ENCODE measurements at places on chromosomes 6 and 20.

GRCh38 chr6:106922626-106923025, 51.9 kb downstream of the CD24 start:
- no peak for DNase-seq

DNA sequence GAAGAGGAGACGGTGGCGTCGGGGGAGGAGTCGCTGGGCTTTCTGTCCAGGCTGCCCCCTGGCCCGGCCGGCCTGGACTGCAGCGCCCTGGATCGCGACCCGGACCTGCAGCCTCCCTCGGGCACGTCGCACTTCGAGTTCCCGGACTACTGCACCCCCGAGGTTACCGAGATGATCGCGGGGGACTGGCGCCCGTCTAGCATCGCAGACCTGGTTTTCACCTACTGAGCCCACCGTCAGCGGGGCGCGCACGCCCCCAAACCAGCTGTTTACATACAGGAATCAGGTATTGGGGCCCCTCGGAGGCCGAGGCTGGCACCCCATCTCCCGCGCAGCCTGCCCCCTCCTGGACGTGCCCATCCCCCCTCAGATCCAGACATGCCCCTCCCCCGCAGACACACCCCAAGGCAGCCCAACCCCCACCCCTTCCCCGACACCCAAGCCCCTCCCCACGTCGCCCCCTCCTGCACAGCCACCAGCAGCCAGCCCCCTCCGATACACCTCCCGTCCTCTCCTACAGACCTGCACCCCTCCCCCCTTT, 1.4 kb downstream of the SOX12 start:
- DNase-seq = no peak

DNA sequence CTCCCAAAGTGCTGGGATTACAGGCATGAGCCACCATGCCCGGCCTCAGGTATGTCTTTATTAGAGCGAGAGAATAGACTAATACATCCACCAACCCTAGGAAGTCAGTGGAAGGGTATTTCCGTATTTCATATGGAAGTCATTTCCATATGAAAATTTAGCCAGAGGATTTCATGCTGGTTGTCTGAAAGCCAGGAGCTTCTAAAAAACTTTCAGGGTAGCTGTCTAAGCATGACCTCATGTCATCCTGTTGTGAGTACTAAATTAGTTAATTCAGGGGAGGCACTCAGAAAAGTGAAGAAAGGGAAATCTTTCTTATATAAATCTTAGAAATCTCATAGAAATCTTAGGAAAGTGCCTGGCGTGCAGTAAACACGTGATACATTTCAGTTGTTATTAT, 16.5 kb downstream of the SLC52A3 start:
- DNase-seq = no peak

DNA sequence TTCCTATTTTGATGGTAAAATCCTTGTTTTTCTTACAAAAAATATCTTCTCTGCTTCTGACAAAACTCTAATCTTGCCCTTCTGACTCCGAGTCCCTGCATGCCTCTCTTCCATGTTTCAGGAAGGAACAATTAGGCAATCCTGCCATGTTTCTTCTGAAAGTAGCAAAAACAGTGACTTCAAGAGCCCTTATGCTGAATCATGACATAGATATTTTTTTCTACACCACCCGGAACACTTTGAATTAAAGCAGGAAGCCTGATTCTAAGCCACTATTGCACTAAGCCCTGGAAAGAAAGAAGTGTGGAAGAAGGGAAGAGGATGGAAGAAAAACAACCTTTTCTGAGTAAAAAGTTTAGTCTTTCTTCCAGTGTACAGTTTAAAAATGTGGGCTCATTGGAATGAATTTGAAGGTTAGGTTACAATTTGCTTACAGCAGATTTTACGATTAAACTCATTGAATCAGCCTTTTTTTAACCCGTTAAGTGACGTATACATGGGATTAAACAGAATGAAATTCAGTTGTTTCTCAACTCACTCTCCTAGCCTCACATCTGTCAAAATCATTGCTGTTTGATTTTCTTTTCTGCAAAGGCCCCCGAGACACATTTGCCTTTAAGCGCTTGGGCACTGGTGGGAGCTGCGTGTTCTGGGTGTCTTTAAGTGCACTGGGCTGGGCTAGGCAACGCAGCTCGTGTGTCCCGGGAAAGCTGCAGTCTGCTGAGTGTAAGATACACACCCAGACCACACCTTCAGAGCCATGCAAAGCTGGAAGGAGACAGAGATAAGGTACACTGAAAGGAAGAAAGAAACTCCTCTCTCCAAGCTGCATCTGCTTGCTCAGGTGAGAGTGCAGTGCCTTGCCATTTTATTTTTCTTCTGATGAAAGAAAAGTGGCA, 159.4 kb upstream of the CITED2 start:
- DNase-seq = no peak

DNA sequence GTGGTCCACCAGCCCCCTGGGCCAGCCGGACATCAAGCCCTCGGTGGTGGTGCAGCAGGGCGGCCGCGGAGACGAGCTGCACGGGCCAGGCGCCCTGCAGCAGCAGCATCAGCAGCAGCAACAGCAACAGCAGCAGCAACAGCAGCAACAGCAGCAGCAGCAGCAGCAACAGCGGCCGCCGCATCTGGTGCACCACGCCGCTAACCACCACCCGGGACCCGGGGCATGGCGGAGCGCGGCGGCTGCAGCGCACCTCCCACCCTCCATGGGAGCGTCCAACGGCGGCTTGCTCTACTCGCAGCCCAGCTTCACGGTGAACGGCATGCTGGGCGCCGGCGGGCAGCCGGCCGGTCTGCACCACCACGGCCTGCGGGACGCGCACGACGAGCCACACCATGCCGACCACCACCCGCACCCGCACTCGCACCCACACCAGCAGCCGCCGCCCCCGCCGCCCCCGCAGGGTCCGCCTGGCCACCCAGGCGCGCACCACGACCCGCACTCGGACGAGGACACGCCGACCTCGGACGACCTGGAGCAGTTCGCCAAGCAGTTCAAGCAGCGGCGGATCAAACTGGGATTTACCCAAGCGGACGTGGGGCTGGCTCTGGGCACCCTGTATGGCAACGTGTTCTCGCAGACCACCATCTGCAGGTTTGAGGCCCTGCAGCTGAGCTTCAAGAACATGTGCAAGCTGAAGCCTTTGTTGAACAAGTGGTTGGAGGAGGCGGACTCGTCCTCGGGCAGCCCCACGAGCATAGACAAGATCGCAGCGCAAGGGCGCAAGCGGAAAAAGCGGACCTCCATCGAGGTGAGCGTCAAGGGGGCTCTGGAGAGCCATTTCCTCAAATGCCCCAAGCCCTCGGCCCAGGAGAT, 1.0 kb downstream of the POU3F2 start:
- DNase-seq = no peak

DNA sequence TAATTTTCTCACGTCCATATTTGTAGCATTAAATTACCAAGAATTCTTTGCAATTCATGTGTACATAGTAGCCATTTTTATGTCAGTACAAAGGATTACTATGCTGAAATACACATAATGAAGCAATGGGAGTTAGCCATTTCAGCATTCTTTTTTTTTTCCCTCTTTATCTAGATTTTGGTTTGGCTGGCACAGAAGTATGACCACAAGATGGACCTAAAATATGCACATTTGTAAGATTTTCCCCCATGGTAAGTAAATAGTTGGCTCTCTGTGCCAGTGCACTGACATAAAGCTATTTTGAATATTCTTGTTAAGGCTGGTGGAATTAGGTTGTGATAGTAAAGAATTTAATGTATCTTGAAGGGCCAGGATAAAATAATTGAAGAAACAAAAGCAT, 486.1 kb upstream of the BTBD3 start:
- DNase-seq = no peak

- no peak for DNase-seq
Measured at GRCh38 chr20:43938017-43938655, 23.5 kb downstream of the TOX2 start.

- DNase-seq = no peak
Measured at GRCh38 chr6:149449831-149450678, 34.8 kb downstream of the ZC3H12D start.

- no peak for DNase-seq
Measured at GRCh38 chr6:144797881-144798589, 512.9 kb downstream of the UTRN start.

GRCh38 chr20:1033751-1034414, 31.8 kb upstream of the RSPO4 start:
- no peak for DNase-seq

GRCh38 chr6:99276747-99277146, 72.7 kb downstream of the FAXC start:
- no peak for DNase-seq

- no peak for DNase-seq
Measured at GRCh38 chr6:141744971-141745370, 387.8 kb upstream of the GJE1 start.

DNA sequence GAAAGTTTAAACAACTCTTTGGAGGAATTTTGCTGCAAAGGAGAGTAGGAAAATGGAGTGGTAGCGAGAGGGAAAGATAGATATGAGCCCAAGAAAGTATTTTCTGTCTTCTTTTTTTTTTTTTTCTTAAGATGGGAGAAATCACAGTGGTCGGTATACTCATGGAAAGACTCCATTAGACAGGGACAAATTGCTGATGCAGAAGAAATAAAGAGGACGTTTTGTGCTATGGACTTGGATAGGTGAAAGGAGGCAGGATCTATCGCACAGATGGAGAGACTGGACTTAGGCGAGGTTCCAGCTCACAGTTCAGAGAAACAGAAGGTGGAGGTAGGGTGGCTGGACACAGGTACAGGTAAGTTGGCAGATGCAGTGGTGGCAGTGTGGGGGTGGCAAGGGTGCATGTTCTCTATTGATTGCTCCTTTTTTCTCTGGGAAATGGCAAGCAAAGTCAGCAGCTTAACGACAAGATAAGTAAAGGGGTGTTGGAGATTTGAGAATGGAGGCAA, 44.2 kb upstream of the ARMC2 start:
- no peak for DNase-seq

GRCh38 chr6:15502446-15503345, 160.1 kb downstream of the DTNBP1 start:
- no peak for DNase-seq

DNA sequence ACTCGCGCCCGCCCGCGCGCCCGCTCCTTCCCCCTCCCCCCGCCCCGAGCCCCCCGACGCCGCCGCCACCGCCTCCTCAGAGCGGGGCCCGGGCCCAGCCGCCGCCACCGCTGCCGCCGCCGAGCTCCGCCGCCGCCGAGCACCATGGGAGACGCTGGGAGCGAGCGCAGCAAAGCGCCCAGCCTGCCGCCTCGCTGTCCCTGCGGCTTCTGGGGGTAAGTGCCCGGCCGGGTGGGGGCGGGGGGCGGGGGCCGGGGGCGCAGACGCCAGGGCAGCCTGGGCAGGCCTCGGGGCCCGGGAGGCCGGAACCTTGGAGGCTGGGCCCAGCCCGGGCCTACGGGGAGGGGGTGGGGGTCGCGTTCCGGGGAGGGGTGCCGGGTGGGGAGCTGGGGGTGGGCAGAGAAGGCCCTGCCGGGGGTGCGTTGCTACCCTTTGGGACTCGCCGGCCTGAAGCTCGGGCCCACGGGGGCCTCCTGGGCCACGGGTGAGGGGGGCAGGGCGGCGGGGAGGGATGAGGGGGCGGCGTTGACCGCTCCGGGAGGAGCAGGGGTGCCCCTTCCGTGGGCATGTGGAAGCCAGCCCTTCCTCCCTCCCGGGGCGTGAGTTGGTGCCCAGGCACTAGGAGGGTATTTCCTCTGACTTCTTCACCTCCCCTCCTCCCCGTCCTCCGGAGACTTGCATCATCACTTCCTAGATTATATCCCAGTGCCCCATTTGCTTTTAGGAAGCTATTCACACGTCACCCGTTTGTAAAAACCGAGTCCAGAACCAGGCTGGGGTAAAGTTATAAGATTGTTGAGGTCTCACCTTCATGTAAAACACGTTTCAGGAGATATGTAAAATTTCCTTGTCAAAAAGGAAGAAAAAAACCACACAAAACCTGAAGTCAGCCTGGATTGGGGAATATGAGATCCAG, 533 bp downstream of the ZFAND3 start:
- DNase-seq = peak; percentile 39

GRCh38 chr20:40497899-40498691, 190.9 kb downstream of the MAFB start:
- DNase-seq = no peak

DNA sequence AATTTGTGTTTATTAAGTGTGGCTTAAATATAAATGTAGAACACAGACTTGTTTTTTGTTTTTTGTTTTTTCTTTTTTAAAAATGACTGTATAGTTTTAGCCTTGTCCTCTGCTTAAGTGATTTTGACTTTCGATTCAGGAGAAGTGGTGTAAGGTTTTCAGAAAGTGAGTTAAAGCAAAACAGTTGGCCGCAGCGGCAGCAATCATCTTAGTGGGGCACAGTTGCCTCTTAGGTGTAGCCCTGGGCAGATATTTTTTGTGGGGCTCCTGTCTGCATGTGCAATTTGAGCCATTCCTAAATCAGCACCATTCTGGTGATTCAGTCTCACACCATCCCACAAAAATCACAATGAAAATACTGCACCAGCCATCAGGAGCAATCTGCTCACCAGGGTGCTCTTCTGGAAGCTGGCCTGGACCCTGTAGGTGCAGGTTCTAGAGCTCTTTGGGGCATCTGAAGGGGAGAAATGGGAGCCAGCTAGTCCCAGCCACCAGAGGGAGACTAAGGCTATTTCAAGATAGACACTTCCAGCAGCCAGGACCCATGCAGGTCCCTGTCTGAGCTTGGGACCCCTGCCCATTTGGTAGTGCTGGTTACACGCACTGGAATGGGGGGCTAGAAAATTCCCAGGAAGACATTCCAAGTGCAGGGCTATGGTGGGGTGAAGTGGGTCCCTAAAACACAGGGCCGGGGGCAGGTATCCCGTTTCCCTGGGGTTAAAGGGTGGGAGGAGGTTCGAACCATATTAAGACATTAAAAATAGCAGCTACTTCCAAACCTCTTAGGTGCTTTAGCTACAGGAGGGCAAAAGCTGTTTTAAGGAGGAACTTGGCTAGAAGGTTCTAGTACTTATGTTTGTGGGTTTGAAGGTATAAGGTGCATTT, 156.6 kb downstream of the NFATC2 start:
- DNase-seq = no peak

DNA sequence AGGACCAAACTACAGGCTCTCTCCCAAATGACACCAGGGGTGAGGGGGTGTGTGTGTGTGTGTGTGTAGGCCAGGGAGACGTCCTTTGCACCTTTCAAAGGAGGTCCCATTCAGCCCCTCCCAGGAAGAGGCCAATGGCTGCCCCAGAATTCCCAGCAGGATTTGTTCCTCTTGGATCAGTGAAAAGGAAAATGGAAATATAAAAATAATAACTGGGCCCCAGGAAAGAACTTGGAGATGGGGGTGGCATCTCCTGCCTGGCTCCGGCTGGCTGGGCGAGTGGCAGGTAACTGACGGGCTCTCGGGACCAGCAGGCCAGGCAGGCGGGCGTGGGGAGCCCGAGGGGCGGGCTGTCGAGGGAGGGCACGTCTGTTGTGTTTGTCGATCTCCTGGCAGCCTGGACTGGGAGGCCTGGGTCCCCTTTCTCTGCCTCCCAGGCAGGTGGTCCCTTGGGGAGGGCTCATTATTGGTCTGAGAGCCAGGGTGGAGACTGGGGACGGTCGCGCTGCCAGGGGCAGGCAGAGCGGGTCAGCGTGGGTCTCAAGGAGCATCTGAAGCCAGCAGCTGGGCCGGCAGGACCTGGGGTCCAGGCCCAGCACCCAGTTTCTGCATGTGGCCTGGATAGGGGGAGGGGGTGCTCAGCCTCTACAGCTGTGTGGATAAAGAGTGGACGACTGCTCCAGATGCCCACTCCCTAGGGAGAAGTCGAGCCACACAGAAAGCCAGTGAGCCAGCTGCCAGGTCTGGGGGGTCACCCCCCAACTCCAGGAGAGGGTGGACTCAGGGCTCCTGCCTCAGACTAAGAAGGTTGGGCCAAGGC, 3.1 kb downstream of the NOL4L start:
- DNase-seq = no peak

GRCh38 chr6:96675597-96675996, 112.7 kb downstream of the FHL5 start:
- no peak for DNase-seq
